Stimulated activated CD8-positive, alpha-beta memory T cell treated with anti-CD3 and anti-CD28 coated beads, Interleukin-4, amount 100 ng/mL, for 24 hours (primary cell): ENCODE measurements at places on chromosomes 16 and 17.

DNA sequence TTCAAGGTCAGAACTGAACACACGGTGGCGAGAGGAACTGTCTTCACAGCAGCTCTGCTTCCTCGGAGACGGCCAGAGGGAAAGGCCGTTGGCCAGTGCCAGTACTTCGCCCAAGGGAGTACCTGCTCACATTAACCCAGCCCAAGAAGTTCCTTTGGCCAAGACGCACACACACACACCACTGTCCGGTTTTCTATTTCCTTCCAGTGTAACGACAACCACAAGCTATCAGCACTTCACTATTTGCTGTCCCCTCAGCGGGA is 744 bp upstream of the GGNBP2 start:
- DNase-seq, result no peak

DNA sequence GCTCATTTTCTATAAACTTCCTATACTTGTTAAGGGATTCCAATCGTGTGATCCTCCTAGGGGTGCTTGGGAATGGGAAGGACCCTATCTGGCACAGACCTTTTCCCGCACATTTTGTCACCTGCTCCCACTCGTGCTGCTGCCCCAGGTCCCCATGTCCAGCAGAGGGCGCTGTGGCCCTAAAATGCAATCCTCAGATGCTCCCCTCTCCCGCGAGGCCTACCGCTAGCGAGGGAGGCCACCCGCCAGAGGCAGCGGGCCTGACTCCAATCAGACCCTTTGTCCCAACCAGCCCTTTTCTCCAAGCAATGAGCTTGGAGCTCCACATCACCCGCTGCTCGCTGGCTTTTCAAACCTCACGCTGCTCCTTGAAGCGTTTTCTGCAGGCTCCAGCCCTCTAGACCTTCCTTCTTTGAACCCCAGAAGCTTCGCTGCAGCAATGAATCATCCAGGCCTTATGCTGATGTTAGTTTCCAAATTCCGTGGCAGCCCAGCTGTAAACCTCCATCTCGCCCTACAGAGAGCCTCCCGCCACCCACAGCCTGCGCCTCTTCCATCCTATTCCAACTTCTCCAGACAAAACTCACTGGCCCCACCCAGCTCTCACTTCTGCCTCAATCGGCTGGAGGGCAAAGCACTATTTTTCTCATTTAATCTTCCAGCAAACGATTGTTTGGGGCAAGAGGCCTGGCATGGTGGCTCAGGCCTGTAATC is 23.6 kb upstream of the FZD2 start:
- peak; percentile 82 for DNase-seq

DNA sequence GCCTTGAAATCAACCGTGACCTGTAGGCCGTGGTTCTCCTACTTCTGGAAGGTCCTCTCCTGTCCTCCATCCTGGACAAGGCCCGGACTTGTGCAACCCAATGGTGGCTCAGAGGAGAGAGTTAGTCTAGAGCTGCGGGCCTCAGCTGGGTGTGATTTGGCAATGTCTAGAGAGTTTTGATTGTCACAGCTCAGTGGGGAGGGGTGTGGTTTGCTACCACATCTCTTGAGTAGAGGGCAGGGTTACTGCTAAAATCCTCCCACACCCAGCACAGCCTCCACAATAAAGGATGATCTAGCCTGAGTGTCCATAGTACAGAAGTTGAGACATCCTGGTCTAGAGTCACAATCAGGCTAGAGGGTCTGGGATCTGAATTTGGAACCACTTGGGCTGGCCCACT is 40.3 kb downstream of the MYH13 start:
- no peak for DNase-seq

DNA sequence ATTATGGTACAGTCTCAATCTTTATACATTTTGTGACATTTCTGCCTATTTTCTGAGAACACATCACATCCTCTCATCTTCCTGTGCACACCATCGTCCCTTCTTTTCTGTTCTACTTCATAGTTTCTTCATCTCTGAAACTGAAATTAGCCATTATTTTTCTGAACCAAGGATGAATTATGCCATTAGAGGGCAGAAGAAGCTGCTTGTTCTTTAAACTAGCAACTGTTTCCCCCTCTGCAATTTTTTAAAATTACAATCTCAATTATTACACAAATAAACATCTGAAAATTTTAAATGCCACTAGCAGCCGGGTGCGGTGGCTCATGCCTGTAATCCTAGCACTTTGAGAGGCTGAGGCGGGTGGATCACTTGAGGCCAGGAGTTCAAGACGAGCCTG is 41.3 kb downstream of the RBBP6 start:
- no peak for DNase-seq

- DNase-seq, result no peak
Observed at GRCh38 chr16:58551496-58551895, 36.2 kb downstream of the SETD6 start.

DNA sequence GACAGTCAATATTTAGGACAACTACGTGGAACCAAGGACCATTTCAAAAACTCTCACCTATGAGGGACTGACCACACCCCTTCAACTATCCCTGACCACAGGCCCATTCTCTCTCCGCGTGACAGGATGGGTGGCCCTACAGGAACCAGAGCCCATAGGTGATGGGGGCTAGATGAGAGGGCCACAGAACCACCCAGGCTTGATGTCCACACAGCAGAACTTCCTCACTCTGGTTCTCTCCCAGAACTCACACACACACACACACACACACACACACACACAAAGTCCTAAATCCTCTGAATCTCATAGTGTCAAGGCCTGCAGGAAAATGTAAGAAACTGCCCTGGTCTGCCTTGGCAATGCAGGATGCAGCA is 1.5 kb downstream of the ZNF319 start:
- DNase-seq, result no peak

DNA sequence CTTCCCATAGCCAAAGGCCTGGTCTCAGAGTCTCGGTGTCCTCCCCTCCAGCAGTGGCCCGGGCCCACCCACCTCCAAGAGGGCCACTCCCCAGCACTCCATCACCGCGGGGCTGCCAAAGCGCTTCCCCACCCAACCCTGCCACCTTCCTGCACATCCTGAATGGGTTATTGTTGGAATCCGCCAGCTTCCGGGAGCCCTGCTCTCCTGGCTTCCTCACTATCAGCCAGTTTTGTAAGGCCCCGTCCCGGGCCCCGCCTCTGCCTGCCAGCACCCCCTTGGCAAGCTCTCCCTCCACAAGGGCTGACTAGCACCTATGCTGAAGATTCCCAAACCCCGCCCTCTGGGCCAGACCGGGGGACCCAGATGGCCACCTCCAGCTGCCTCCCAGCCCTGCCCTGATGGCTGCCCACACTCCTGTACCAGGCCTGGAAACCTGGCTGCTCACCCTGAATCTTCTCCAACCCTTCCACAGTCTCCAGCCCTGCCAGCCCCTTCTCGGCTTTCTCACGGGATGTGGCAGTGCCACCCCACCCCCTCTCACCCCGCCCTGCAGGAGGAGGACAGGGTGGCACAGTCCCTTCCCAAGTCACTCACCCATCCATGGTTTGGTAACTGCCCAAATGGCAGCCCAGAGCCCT is 14.4 kb downstream of the MYBBP1A start:
- DNase-seq, result no peak

DNA sequence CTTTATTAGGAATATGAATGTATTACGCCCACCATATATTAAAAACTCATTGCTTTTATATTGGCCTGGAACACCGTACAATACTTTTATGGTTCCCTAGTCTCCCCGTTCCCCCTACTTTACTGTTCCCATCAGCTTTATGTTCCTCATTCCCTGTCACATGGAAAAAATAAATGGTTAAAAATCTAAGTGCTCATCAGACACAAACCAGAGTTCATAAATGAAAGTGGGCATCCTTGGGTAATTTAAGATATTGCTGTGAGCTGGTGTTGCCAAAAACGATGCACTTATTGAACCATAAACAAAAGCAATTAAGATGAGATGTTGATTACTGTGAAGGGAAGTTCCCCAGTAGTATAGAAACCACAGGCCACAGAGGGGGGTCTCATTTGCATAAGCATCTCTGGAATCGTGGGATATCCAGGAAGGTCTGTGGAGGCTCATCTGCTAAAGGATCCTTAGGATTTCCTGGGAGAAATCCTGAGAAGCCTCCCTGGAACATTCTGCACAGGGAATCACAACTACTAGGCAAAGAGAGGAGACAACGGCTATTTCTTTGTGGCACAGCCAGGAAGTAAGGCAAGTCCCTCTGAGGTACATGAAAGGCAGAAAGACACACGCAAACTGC is 591.4 kb upstream of the CDH11 start:
- no peak for DNase-seq

GRCh38 chr16:27234603-27235002 is 31.3 kb downstream of the KDM8 start:
- no peak for DNase-seq

DNA sequence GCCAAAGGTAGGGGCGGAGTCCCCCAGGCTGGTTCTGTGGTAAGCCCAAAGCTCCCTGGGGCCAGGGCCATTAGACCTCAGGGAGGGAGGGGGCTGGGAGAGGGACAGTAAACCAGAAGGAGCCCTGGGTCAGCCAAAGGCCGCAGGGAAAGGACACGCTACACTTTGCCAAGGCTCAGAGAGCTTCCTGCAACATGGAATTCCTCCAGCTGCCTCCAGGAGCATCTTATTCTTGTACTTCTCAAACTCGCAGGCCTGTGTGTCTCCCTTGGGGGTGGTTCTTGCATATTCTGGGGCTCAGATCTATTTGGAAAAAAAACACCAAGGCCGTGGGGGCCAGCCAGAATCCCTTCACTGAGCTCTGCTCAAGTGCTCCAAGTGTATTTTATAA is 25.1 kb downstream of the AKAP1 start:
- DNase-seq, result no peak

- no peak for DNase-seq
Observed at GRCh38 chr16:86037999-86038925, 139.3 kb downstream of the IRF8 start.

GRCh38 chr17:76253841-76254240 is 11.3 kb upstream of the UBALD2 start:
- no peak for DNase-seq

DNA sequence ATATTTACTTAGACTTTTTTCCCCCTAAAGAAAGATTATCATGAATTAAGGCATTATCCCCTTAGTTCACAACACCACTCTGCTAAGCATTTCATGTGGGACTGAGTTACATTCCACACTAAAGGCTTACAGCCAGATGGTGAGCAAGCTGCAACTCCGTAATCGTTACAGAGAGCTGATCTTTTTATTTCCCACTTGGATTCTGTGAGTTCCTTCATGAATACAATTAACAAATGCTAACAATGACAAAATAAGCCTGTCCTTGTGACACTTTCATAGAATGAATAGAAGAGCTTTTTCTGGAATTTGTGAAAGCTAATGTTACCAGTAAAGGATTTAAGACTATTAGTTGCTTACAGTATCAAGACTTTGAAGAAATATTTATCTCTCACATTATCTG is 8.7 kb downstream of the OGFOD1 start:
- DNase-seq, result no peak

DNA sequence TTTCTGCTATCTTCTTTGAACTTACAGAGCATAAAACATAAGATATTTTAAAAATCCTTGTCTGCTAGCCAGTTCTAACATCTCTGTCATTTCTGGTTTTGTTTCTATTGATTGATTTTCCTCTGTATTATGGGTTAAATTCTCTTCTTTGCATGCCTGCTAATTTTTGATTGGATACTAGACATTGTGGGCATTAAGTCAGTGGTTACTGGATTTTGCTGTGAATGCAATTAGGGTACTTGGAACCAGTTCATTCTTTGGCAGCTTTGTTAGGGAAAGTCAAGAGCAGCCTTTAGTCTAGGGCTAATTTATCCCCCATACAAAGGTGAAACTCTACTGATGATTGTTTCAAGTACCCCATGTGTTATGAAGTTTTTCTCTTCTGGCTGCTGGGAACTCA is 127.0 kb upstream of the NACA2 start:
- no peak for DNase-seq

DNA sequence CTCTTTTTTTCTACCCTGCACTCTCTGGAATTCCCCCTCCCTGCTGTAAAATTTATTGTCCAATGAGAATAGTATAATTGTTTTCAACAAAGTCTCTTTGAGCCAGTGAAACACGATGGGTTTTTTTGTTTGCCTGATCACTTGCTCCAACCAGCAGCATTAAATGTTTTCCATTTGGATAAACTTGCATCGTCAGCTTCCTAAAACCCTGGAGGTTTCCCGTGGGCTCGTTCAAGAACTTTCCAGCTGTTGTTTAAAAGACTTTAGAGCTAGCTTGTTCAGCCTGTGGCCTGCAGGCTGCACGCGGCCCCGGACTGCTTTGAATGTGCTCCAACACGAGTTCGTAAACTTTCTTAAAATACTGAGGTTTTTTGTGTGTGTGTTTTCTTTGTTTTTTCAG is 14.9 kb downstream of the NAGPA start:
- no peak for DNase-seq

DNA sequence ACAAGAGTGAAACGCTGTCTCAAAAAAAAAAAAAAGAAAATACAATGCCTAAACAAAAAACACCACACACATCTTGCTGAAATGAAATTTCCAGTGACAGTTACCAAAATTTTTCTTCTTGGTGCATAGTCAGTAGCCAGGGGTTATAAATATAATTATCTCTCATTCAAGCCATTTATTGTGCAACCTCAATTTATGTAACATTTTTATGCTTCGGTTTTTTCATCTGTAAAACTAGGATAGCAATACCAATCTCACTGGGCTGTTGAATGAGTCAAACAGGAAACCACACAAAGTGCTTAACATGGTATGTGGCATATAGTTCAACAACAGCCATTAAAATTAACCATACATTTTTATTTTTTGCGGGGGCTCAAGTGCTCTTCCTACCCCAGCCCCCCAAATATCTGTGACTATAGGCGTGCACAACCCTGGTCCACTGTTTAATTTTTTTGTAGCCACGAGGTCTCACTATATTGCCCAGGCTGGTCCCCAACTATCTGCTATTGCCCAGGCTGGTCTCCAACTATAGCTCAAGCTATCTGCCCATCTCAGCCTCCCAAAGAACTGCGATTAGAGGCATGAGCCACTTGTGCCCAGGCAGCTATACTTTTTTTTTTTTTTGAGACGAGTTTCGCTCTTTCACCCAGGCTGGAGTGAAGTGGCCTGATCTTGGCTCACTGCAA is 2.6 kb downstream of the COG4 start:
- DNase-seq, result no peak

GRCh38 chr17:14080847-14081251 is 11.5 kb downstream of the COX10 start:
- DNase-seq, result no peak

GRCh38 chr17:22409160-22409751 is 716.9 kb downstream of the KCNJ18 start:
- no peak for DNase-seq

GRCh38 chr16:57941016-57941664 is 29.8 kb downstream of the CNGB1 start:
- DNase-seq, result no peak

DNA sequence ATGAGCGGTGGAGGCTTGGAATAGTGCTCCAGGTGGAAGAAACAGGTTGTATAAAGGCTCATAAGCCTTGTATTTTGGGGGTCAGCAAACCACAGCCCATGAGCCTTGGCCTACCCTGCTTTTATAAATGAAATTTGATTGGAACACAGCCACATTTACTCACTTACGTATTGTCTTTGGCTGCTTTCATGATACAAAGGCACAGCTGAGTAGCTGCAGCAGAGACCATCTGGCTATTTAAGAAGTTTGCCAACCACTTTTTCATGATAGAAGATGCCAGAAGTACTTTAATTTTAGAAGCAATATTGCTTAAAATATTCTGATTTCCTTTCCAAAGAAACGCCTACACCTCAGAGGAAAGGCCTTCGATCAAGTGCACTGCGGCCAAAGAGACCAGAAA is 73.8 kb downstream of the C17orf58 start:
- DNase-seq, result no peak

- DNase-seq, result no peak
Observed at GRCh38 chr16:51155820-51156806, 5.0 kb upstream of the SALL1 start.

GRCh38 chr16:66750279-66751052 is 943 bp downstream of the DYNC1LI2 start:
- DNase-seq, result no peak
